ENCODE measurements at places on chromosomes 16 and 17.
A peak's percentile ranks its signal among the peaks of the same experiment; 100 is the strongest.

GRCh38 chr16:71723537-71724319 is 773 bp downstream of the PHLPP2 start:
- DNase-seq = peak; percentile 49

DNA sequence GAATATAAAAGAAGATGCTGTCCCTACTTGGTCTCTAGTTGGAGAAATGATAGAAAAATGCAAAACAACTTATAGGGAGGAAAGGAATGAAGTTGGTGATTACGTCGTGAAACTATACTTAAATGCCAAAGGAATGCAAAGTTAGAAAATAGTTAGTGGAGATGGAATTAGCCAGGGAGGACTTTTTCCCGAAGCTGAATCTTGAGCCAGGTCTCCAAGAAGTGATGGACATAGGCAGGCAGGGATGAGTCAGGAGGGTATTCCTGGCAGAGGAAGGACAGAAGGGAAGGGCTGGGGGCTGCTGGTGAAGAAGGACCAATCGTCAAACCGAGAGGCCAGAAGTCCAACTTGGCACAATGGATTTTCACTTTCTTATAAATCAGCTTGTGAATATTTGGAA is 1.8 kb downstream of the SNTB2 start:
- DNase-seq = no peak

- DNase-seq = no peak
Measured at GRCh38 chr17:57106107-57106835, 21.2 kb downstream of the AKAP1 start.

DNA sequence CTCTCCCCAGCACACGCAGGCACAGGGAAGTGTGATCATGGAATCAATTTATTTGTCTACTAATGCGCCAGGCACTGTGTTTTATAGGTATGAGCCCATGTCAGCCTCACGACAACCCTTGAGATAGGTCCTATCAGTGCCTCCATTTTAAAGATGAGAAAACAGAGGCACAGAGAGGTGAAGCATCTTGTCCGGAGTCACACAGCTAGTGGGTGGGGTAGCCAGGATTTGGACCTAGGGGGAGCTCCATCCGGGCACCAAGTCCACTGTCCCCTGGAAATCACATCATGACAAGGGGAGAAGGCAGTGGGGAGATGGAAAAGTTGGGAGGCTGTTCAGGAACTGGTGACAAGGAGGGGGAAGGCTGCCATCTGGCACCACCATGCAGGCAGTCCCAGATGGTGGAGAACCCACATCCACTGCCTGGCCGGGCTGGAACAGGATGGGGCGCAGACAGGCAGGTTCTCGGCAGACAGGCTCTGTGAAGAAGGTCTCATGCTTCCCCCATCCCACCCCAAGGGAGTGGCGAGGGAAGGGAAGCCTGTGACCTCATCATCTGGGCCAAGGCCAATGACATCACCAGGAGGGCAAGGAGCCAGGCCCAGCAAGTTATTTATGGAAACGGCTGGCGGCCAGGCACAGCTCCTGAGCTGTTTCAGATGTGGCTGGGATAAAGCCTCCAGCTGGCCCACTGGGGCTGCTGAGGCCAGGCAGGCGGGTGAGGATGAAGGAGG is 126.0 kb upstream of the SDK2 start:
- DNase-seq = peak; percentile 84

DNA sequence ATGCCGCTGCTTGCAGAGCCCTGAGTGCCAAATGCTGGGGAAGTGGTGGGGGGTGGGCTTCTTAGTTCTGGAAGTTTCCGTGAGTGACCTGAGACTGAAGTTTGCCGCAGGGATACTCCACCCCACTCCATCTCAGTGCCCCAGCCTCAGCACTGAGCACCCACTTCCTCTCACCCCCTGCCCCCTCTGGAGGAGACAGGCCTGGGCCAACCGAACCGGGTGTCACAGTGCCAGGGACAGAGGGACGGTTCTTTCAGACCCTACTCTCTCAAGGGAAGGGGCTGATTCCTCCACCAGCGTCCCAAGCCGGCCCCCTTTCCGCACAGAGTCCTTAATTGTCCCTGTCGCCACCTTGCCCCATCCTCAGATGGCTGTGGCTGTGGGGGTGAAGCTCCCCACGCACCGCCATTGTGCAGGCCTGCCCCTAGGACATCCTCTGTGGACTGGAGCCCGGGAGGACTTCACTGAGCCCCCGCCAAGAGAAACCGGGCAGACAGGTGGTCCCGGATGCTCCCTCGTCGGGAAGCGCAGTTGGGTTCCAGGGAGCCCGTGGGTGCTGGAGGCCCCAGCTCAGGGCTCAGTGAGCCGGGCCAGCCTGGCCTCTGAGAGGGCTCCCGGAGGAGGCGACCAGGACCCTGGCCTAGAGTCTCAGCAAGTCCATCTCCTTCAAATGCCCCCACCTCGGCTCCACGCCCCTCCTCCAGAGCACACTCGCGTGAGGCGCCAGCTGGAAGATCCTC is 1.6 kb upstream of the KREMEN2 start:
- DNase-seq = no peak

DNA sequence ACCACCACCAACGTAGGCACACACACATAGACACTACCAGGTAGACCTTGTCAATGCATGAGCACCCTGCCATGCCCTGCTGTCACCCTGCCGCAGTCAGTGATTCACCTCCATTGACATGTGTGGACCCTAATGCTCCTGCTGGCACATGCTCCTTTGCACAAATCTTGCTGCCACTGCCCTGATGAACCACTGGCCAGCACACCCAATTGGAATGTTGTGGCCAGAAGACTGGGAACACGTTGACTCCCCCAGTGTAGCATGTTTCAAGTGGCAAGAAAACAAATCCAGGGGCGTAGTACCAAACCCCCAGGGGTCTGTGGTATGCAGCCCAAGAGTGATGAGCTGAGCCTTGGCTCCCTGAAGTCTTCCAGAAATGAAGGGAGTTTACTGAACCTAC is 486.4 kb upstream of the KIF2B start:
- DNase-seq = no peak

GRCh38 chr16:76199681-76200220 is 77.5 kb upstream of the CNTNAP4 start:
- no peak for DNase-seq

DNA sequence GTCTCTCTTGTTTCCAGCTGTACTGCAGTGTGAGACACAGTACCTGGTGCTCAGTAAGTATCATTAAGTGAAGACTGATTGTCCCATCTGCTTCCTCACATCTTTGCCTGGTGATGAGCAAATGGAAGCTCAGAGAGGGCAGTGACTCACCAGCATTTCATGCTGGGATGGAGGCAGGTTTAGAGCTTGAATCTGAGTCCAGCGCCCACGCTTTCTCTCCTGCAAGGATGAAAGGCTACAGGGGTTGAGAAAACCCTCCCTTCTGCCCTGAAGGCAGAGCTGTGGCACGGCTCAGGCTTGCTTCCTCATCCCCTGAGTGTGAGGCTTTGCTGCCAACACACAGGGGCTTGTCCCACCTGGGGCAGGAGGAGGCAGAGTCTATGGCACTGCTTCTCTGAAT is 1.5 kb upstream of the RNF112 start:
- DNase-seq = no peak

GRCh38 chr17:27535975-27536374 is 79.7 kb downstream of the KSR1 start:
- no peak for DNase-seq

- no peak for DNase-seq
Measured at GRCh38 chr16:53832896-53833544, 129.1 kb downstream of the FTO start.

GRCh38 chr17:81064678-81065475 is 29.9 kb downstream of the BAIAP2 start:
- peak; percentile 62 for DNase-seq

- no peak for DNase-seq
Measured at GRCh38 chr17:71709271-71709890, 411.4 kb upstream of the SOX9 start.

GRCh38 chr17:17514993-17515933 is 19.1 kb upstream of the RASD1 start:
- DNase-seq = no peak

DNA sequence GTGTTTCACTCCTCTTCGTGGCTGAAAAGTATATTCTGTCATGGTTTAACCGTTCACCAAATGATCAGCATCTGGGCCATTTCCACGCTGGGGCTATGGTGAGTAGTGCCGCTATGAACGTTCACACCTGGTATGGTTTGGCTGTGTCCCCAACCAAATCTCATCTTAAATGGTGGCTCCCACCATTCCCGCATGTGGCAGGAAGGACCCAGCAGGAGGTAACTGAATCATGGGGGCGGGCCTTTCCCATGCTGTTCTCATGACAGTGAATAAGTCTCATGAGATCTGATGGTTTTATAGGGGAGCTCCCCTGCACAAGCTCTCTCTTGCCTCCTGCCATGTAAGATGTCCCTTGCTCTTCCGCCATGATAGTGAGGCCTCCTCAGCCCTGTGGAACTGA is 45.7 kb upstream of the ZNF469 start:
- DNase-seq = no peak

DNA sequence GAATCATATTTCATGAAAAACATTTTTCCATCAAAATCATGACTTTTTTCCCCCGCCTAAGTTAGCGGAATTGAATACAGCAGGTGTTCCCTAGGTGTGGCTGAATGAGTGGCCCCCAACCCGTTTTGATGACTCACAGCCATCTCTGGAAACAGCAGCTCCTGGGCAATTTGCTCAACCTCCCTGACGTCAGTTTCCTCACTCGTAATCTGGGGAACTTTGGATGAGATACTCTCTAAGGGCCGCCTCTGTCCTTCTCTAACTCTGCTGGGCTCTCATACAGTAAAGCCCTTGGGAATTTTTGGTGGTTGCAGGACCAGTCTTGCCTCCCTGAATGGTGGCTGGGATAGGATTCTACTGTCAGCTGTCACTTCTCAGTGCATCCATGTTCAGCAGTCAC is 11.6 kb upstream of the NTN1 start:
- DNase-seq = no peak

- no peak for DNase-seq
Measured at GRCh38 chr17:50352693-50353599, 7.0 kb downstream of the XYLT2 start.

- no peak for DNase-seq
Measured at GRCh38 chr17:73157521-73157890, 7.3 kb upstream of the SSTR2 start.

DNA sequence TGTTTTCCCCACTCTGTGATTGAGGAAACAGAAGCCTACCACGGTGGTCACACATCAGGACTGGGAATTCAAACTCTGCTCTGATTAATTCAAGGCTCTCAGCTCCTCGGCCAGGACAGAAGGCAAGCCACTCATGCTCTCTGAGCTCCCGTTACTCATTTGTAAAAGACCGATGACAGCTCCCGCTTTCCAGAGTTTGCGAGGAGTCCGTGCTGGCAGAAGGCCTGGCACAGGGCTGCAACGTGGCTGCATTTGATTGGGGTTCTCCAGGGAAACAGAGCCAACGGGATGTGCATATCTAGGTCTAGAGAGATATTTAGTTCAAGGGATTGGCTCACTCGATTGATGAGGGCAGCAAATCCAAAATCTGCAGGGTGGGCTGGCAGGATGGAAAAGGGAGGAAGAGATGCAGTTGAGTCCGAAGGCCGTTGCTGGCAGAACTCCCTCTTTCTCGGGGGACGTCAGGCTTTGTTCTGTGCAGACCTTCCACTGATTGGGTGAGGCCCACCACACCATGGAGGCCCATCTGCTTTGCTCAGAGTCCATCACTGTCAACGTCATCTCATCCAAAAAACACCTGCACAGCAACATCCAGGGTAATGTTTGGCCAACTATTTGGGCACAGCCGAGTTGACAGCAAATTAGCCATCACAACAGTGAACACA is 215.5 kb upstream of the RPL38 start:
- no peak for DNase-seq

DNA sequence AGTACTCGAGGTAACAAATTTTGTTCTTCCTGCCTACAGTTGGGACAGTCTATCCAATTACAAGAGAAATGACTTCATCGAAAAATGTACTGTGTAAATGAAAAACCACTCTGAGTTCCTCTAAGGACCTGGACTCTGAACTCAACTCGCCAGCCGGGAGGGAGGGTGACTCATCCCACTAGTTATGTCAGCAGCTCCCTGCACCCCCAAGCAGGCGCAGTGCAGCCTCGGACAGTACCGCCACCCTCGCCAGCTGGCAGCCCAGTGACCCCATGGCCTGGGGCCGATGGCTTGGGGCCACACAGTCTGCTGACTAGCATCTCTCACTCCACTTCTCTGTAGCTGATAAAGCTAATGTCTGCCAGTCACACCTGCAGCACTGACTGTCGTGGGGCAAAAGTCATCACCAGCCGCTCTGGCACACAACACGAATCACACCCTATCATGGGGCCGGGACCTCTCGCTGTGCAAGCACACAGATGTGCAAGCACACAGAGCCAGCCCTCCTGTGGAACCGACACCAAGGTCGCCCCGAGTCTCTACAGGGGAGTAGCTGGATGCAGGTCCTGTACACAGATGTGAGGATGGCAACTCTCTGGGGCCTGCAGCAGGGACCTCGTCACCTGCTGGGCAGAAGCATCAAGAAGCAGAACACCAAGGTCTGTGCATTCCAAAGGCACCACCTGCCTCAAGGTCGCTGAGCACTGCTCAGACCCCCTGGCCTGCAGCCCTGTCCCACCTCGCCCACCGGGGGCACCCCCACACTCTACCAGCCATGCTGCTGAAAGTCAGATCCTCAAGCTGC is 5.7 kb downstream of the CSNK1D start:
- peak; percentile 91 for DNase-seq

GRCh38 chr16:6066652-6067051 is 969.1 kb upstream of the EEF2KMT start:
- DNase-seq = no peak

GRCh38 chr17:57004944-57005579 is 27.1 kb downstream of the SCPEP1 start:
- DNase-seq = no peak

- no peak for DNase-seq
Measured at GRCh38 chr17:78623541-78623940, 46.3 kb upstream of the DNAH17 start.

GRCh38 chr16:89155184-89155679 is 16.3 kb upstream of the CDH15 start:
- no peak for DNase-seq

DNA sequence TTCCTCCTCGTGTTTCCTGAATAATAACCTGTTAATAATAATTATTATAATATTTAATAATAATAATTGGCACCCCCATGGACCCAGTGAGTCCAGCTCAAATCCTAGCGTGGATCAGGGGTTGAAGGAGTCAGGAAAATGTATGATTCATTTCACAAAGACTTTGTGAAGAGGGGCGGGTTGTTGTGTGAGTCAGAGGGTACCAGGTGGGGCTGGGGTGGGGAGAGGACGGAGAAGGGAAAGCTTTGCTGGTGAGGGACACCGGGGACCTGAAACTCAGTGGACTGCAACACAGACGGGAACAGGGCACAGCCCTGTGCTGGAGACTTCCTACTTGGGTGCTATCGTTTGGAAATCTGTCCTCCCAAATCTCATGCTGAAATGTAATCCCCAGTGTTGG is 3.1 kb upstream of the ADORA2B start:
- no peak for DNase-seq

- DNase-seq = no peak
Measured at GRCh38 chr17:77771145-77771544, 187.4 kb upstream of the TNRC6C start.

Measured in anterior cingulate cortex (tissue), 58 donors.